SJSA1 (cell line): ENCODE measurements at places on chromosomes 2 and 18. TPM values are rescaled to one million over a fixed set of nuclear protein-coding genes. Genes with fewer than 3 reads are reported as not detected.
A peak's percentile ranks its signal among the peaks of the same experiment; 100 is the strongest.

- 0 out of 2 replicates have a peak, but pooled peaks cover 5% of the 10 kb centered on the region for H3K36me3 ChIP-seq
- no peak for DNase-seq
- H3K27me3 ChIP-seq = no peaks in the 10 kb centered on the region
Measured at GRCh38 chr18:75213611-75214331, 3.2 kb downstream of the TSHZ1 start.

DNA sequence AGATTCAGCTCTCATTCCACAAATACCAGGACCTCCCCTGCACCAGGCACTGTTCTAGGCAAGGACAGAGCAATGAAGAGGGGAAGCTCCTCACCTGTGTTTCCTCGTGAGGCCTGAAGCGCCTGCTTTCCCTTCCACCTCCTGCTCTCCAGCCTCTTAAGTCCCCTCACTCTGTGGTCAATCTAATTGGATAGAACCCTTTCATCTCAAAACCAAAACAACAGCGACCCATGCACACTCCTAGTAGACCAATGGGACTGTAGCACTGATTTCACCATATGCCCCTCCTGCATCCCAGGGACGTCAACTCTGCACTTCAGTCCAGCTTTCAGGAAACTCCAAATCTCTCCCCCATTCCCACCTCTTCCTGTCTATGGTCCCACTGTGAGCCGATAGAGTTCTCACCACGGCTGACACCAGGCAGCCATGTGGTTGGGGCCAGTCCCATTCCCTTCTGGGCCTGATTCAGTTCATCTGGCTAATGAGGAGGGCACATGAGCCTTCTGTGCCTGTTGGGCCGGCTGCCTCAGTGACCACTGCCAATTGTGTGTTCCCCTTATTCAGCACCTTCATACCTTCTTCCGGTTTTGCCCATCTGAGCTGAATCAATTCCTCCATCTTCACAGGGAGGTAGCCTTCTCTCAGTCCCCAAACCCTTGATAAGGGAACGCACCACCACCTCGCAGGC lies 33.3 kb upstream of the MAT2A start:
- no peaks in the 10 kb centered on the region for H3K36me3 ChIP-seq
- no peak for DNase-seq

DNA sequence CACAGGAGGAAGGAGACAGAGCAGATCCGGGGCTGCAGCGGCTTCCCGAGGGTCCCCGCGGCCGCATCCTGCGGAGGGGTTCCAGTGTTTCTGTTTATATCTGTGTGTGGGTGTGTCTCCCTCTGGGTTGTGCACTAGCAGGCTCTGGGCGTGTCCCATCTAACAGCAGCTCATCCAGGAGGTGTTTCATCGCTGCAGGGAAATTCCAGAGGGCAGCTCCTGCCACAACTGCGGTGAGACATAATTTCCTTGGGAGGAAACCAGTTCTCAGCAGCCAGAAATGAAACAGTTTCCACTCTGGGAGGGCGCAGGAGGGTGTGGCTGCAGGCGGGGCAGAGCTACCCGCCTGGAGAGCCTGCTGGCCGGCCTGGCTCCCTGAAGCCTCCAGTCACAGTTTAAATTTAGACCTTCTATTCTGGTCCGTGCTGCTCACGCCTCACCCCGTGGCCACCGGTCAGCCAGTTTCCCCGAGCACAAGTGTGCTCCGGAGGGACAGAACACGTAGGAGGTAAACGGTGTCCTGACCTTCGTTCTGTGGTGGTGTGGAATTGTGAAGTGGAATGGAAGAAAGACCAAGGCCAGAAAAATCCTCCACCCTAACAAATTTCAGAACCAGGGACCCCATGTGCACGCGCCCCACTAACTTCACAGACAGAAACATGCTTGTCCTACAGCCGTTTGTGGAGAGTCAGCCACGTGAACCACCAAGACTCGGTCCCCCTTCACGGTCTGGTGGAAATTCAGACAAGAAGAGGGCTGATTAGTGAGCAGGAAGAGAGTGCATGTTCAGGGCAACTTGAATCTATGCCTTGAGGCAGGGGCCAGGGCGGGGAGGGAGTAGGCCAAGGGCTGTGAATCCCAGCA lies 50.2 kb downstream of the TEX44 start:
- no peaks in the 10 kb centered on the region for H3K27me3 ChIP-seq
- H3K36me3 ChIP-seq = no peaks in the 10 kb centered on the region
- H3K4me1 ChIP-seq = peaks cover 72% of the 10 kb centered on the region

DNA sequence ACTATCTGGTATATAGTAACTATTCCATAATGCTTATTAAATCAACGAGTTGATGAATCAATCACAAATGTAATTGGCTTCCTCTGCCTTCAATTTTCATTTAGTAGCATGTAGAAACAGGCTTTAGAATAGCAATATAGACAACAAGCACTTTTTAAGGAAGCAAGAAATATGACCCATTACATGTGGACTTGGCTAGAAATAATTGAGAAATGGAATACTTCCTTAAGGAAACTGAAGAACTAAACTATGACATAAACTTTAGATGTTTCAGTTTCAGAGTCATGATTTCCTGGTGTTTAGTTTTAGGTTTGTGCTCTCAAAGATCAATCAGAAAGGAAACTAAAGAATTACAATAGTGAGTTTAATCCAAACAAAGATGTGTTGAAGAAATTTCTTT lies 443.8 kb downstream of the MBD2 start:
- no peaks in the 10 kb centered on the region for H3K27me3 ChIP-seq
- H3K4me3 ChIP-seq = no peak overlapping the region
- H3K36me3 ChIP-seq = no peaks in the 10 kb centered on the region
- H3K27ac ChIP-seq = no peak overlapping the region
- no peaks in the 10 kb centered on the region for H3K4me1 ChIP-seq

- H3K4me1 ChIP-seq = peaks cover 32% of the 10 kb centered on the region
- no peaks in the 10 kb centered on the region for H3K36me3 ChIP-seq
- H3K27ac ChIP-seq = no peak overlapping the region
Measured at GRCh38 chr2:237209885-237210284, 124.2 kb downstream of the COPS8 start.

DNA sequence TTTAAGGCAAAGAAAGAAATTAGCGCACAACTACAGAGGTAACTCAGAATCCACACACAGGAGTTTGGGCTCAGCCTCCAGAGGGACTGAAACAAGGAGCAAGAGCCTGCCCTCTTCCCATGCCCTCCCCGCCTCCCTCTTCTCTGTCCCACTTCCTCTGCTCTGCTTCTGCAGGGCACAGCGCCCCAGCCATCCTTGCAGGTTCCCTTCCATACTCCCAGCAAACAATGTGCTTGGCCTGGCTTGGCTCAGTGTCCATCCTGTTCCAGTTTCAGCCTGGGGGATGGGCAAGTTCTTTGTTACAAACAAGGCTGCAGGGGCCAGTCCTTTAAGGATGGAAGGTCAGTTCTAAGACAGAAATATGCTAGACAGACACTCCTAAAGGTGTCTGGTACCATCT lies 133.5 kb downstream of the CDH20 start:
- H3K27me3 ChIP-seq = peaks cover 6% of the 10 kb centered on the region; the same call in 1 of the 2 replicates
- no peak overlapping the region for H3K27ac ChIP-seq
- no peak overlapping the region for H3K4me3 ChIP-seq
- no peak for DNase-seq

DNA sequence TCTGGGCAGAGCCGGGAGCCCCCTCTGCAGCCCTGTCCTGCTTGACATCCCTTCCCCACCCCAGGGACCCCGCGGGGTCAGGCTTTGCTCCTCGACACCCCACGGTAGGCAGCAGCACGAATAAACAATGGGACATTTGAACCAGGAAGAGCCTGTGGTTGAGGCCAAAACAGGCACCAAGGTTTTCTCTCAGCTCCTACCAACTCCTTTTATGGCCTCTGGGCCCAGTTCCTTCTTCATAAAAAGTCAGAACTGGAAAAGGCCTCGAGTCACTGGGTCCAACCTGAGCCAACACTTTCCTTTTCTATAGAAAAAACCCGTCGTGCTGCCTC lies 20.6 kb downstream of the TEX44 start:
- DNase-seq = no peak
- H3K36me3 ChIP-seq = no peaks in the 10 kb centered on the region; the same call in 1 of the 2 replicates
- H3K27ac ChIP-seq = peak overlapping the region; percentile 95
- H3K27me3 ChIP-seq = no peaks in the 10 kb centered on the region
- H3K4me3 ChIP-seq = no peak overlapping the region

DNA sequence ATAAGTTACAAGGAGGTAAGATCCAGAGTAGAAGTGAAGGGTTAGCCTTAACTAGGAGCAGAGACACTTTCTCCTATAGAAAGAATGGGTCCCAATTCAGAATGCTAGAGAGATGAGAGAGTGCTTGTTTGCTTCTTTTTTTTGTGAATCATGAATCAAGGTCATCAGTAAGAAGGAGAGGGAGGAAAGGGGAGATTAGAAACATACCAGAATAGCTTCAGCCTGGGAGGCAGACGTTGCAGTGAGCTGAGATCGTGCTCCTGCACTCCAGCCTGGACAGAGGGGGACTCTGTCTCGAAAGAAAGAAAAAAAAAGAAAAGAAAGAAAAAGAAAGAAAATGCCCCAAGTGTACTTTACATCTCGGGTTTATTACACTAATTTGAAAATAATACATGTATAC lies 55.8 kb upstream of the SLC35F5 start:
- no peaks in the 10 kb centered on the region for H3K36me3 ChIP-seq
- no peaks in the 10 kb centered on the region for H3K27me3 ChIP-seq
- no peak overlapping the region for H3K4me3 ChIP-seq
- no peak overlapping the region for H3K27ac ChIP-seq
- DNase-seq = no peak

GRCh38 chr2:46386763-46387162 lies 89.6 kb downstream of the EPAS1 start:
- no peak overlapping the region for H3K4me3 ChIP-seq
- no peaks in the 10 kb centered on the region for H3K4me1 ChIP-seq
- no peaks in the 10 kb centered on the region for H3K27me3 ChIP-seq
- H3K36me3 ChIP-seq = peaks cover 3% of the 10 kb centered on the region; the same call in 1 of the 2 replicates
- H3K27ac ChIP-seq = no peak overlapping the region
- DNase-seq = no peak

DNA sequence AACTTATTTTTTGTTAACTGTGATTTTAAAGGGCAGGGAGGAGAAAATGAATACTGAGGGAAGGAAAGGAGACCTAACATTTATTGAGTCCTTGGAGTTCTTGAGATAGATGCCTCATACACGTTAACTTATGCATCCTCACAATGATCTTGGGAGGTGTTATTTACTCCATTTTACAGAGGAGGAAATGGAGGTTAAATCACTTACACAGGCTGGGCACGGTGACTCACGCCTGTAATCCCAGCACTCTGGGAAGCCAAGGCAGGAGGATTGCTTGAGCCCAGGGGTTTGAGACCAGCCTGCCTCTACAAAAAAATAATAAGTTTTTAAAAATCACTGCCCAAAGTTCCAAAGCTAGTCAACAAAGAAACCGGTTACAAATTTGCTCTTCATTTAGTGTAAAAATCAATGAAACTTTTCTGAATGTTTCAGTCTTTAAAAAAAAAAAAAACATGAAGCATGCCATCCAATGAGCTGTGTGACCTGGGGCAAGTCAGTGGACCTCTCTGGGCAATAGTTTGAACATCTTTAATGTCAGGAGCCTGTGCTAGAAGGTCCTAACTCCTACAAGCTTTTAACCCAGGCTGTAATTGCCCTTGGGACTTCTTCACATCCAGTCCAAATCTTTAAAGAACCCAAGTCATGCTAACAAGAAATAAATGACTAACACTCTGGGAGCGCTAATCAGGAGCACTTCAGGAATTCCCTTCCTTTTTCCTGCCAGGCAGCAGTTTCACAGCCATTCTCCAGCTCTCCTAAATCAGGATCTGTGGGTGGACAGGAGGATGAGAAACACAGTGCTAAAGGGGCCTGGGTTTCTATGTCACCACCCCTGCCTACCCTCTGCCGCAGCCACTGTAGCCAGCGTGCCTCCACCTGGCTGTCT lies 176.4 kb downstream of the TMEM247 start:
- DNase-seq = no peak
- no peak overlapping the region for H3K27ac ChIP-seq
- H3K27me3 ChIP-seq = no peaks in the 10 kb centered on the region
- H3K4me3 ChIP-seq = no peak overlapping the region
- peaks cover 3% of the 10 kb centered on the region; the same call in 1 of the 2 replicates for H3K4me1 ChIP-seq

GRCh38 chr2:119724656-119725485 lies 34.9 kb upstream of the PTPN4 start:
- no peak overlapping the region for H3K4me3 ChIP-seq
- H3K36me3 ChIP-seq = no peaks in the 10 kb centered on the region
- DNase-seq = no peak
- H3K27me3 ChIP-seq = peaks cover 12% of the 10 kb centered on the region; the same call in 1 of the 2 replicates

- DNase-seq = no peak
- H3K4me3 ChIP-seq = no peak overlapping the region
- H3K36me3 ChIP-seq = no peaks in the 10 kb centered on the region
- no peaks in the 10 kb centered on the region for H3K27me3 ChIP-seq
- peaks cover 14% of the 10 kb centered on the region for H3K4me1 ChIP-seq
Measured at GRCh38 chr2:177679611-177680605, 287.3 kb downstream of the AGPS start.

- no peak overlapping the region for H3K27ac ChIP-seq
- no peak overlapping the region for H3K4me3 ChIP-seq
- no peaks in the 10 kb centered on the region; the same call in 1 of the 2 replicates for H3K4me1 ChIP-seq
- H3K27me3 ChIP-seq = no peaks in the 10 kb centered on the region
- H3K36me3 ChIP-seq = no peaks in the 10 kb centered on the region
Measured at GRCh38 chr2:49240608-49241007, 86.3 kb upstream of the FSHR start.

DNA sequence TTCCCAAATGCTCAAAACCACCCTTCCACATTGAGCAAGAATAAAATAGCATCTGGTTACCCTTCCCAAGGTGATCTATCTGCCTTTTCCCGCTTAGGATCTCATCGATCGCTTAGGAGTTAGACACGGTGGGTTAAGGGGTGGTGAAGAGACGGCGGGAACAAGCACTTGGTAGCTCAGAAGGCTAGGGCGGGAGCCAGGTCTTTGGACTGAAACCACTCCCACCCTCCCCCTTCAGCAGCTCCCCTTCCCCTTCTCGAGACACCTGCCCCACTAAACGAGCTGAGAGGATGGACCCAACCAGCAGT lies 513 bp downstream of the THOC1 start:
- H3K27ac ChIP-seq = peak overlapping the region; percentile 97
- DNase-seq = no peak
- peak overlapping the region; percentile 83 for H3K4me3 ChIP-seq

- no peaks in the 10 kb centered on the region for H3K36me3 ChIP-seq
- H3K27me3 ChIP-seq = peaks cover 4% of the 10 kb centered on the region; the same call in 1 of the 2 replicates
- H3K4me1 ChIP-seq = no peaks in the 10 kb centered on the region
- H3K4me3 ChIP-seq = no peak overlapping the region
- no peak overlapping the region for H3K27ac ChIP-seq
Measured at GRCh38 chr2:172753610-172754009, 18.0 kb downstream of the RAPGEF4 start.

- H3K4me1 ChIP-seq = no peaks in the 10 kb centered on the region
- no peak for DNase-seq
- no peaks in the 10 kb centered on the region for H3K27me3 ChIP-seq
- H3K4me3 ChIP-seq = no peak overlapping the region
- no peaks in the 10 kb centered on the region for H3K36me3 ChIP-seq
Measured at GRCh38 chr18:50143294-50143693, 51.7 kb downstream of the MYO5B start.

The COLEC12 gene
- 58.8 and 111 TPM in 2 replicates for total RNA-seq
